NCI-H2227 treated with DMSO at 0.1 percent for 48 hours (cell line): ENCODE measurements at places on chromosomes 7 and 10.

DNA sequence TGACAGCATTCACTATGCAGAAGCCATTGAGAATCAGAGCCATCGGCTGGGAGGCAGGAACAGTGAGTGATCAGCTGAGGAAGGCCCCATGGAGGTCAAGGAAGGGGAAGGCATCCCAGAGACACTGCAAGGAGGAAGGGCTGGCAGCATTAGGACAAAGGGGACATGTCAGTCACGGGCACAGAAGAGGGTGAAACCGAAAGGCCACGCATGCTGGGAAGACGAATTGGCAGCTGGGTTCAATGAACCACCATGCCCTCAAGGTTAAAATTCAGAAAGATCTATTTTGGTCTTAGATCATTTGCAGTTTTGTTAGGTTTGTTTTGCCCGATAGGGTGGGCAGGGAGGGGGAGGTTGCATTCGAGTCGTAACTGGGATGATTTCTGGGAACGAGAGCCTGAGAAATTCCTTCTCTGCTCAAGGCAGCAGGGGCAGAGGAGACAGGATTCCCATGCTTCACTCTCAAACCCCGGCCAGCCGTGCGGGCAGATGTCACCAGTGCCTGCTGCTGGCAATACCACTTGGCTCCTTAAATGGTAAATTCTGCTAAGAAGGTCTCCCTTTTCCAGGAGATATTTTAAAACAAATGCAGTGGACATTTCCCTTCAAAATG, 57.7 kb downstream of the ASB13 start:
- no peak for DNase-seq

GRCh38 chr7:32680259-32681173, 185.2 kb downstream of the AVL9 start:
- no peak for DNase-seq

DNA sequence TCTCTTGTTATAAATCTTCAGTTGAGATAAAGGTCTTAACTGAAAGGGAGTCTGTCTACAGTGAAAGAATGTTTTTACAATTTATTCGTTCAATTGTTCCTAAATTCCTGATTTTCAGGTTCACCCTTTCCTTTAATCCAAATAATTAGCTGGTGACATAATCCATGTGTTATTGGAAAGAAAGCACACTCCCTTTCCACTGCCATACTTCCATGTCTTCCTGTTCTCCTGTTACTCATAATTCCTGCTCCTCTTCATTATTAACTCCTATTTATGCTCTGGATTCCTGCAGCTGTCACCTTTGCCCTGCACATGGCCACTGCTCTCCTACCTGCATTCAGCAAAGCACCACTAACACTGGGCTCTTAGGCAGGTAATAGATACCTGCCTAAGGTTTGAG, 40.0 kb upstream of the FAM3C start:
- no peak for DNase-seq

GRCh38 chr7:129797214-129797789, 155.5 kb downstream of the UBE2H start:
- DNase-seq, result no peak

DNA sequence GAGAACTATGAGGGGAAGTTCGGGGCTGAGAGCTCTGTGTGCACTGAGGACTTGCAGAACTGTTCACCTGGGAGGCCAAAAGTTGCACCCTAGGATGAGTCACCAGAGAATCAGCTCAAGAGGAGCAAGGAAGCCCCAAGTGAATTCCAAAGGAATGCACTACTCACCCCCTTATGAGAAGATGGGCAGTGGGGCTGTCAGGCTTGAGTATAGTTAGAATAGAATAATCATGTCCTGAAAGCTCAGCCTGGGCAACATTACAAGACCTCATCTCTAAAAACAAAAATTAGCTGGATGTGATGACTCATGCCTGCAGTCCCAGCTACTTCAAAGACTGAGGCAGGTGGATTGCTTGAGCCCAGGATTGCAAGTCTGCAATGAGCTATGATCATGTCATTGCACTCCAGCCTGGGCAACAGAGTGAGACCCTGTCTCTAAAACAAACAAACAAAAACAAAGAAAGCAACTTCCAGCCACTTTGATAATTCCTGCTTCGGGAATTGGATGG, 30.0 kb downstream of the MAP3K8 start:
- DNase-seq, result no peak

DNA sequence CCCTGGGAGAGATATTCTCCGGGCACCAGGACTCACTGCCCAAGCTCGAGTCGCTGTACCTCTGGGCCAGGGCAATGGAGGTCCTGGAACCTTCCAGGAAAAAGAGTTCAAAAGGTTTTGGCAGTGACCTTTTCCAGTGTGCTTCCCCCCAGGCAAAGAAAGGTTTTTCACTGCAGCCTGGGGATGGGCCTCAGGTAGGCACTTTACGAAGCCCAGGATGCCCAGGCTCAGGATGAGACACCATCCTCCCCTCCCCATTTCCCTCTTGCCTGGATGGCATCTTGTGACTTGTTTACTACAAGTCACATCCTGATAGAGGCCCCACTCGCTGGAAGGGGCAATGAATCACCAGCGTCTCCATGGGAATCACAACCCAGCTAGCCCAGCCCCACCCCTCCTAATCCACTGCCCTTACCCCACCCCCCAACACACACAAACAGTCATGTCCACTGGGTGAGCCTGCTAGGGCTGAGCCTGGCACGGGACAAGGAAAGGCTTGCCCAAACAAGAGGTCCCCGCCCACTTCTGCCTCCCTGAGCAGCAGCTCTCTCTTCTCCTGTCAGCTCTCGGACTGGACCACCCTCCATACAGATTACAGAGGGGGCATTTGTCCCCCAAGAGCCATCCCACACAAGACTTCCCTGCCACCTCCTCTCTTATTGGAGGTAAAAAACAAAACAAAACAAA, 93.8 kb upstream of the SMNDC1 start:
- DNase-seq, result no peak

DNA sequence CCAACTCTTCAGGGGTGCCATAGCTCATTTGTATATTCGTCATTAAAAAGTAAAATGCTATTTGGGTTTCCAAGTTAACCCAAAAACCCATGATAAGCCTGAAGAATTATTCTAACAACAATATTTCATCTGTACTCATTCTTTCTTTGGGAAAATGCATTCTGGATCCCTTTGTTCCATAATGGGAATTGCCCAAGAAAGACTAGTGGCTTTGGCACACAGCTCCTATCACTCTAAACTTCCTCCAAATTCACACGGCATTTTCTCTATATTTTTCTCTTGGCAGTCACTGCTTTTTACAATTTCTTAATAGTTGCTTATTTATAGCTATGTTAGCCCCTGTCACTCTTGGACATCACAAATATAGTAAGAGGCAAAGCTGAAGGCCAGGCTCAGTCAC, 29.1 kb downstream of the CHCHD3 start:
- no peak for DNase-seq

DNA sequence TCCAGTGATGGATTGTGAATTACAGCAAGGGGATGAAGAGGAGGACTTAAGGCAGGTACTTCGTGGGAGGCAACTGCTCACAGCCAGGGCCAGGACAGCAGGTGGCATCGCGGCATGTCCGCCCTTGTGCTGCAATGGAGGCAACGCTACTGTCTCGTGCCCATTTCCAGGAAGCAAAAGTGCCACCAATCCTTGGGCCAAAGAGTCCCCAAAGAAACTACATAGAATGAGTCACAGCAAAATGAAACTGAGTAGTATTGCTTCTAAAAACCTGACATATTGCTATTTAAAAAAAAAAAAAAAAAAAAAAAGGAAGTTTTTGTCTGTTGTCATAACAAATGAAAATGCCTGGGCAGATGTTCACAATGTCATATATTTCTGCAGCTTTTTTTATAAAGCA, 46.6 kb downstream of the RSU1 start:
- DNase-seq, result no peak

DNA sequence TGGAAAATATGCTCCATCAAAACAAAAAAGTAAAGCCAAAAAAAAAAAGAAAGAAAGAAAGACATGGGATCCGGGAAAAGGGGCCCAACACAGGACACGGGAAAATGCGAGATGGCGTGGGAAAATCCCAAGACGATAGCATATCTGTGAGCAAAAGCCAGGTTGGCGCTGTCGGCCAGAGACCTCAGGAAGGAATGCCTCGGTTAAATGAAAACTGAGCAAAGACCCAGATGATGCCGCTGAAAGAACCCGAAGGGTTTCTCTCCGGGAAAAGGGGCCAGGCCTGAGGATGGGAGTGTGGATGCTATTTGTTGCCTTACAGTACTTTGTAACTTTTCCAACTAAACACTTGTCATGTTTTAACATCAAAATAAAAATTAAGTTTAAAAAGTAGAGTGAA, 49.5 kb upstream of the PPP2R2D start:
- DNase-seq, result no peak

GRCh38 chr10:33114451-33114952, 156.5 kb upstream of the ITGB1 start:
- DNase-seq, result no peak

- DNase-seq, result no peak
Observed at GRCh38 chr7:29309041-29309854, 114.7 kb downstream of the CHN2 start.

DNA sequence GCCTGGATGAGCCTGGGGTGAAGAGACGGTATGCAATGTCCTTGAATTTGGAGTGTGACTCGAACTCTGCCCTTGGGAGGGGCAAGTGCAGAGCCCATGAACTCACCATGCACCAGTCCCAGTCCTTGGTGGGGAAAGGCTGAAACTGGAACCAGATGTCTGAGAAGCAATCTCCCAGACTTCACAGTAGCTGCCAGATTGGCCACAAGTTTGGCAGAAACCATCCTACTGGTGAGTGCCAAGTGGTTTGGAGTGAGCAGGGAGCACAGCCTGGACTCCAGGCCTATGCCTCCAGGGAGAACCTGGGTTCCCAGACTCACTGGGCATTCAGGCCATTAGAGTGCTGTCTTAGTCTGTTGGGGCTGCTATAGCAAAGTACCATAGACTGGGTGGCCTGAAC, 99.6 kb upstream of the LYZL1 start:
- DNase-seq, result no peak

- DNase-seq, result no peak
Observed at GRCh38 chr10:17624996-17625395, 7.8 kb upstream of the HACD1 start.

- DNase-seq, result no peak
Observed at GRCh38 chr7:282621-283020, 7.3 kb upstream of the FOXL3 start.

DNA sequence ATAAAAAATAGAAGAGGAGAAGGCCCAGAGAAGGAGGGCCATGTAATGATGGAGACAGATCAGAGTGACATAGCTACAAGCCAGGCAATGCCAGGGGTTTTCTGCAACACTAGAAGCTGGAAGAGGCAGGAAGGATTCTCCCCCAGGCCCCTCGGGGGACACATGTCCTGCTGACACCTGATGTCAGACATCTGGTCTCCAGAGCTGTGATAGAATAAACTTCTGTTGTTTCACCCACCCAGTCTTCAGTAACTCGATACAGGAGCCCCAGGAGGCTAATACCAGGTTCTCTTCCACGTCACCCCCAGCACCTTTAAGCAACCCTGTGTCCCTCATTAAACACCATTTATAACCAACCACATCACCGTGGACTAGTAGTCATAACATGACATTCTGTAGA, 94.9 kb downstream of the TMEM130 start:
- DNase-seq, result no peak

DNA sequence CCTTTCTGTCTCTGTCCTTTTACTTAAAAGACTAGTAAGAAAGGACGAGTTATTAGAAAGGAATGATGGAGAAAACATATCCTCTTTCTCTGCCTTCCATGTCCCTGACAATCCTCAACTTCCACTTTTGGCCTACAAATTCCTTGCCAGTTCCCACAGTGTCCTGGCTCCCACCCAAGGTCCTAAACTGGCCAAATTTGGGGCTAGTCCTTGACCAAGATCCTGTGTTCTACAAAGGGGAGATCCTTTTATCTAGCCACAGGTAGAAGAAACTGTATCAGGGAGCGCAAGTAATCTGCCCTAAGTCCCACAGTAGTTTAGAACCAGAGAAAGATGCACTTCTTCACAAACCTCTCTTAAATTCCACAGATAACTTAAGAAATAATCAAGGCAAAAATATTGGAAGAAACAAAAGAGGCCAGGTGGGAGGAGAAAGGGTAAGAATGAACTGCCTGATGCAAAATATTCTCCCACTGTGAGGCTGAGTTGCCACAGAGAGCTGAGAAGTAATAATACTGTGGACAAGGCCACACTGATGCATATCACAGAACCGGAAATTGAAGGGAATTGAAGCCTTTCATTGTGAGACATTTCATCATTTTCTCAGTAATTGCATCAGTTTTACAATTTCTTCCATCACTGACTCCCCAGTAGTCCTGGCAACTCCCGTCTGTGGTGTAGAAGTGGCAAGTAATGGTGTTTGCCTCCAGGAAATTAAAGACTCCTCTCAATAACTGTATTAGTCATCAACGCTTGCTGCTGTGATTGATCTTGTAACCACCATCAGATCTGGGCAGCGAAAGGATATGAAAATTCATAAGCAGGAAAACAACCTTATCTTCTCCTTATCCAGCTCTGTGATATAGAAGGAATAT, 47.2 kb downstream of the DNAJC12 start:
- DNase-seq, result no peak

DNA sequence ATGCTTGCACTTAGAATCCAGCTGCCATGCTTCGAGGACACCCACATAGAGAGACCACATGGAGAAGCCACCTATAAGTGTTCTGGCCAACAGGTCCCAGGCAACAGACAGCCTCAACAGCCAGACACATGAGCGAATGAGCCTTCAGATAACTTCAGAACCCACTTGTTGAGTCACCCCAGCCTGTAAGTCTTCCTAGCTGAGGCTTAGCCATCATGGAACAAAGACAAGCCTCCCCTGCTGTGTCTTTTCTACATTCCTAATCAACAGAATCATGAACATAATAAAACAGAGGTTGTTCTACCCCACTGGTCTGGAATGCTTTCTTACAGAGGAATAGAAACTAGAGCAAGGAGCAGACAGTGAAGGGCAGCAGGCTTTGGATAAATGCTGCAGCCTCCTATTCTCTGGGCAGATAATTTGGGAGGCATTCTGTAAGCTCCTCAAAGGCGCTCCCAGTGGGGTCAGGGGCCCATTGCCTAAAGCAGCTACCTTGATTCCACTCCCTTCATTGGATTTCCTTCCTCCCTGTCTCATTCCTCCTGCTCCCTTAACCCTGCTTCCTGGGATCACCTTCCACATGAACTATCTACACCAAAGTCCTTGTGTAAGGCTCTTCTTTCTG, 4.6 kb downstream of the TLL2 start:
- no peak for DNase-seq

GRCh38 chr10:132702601-132703418, 83.1 kb downstream of the NKX6-2 start:
- no peak for DNase-seq

DNA sequence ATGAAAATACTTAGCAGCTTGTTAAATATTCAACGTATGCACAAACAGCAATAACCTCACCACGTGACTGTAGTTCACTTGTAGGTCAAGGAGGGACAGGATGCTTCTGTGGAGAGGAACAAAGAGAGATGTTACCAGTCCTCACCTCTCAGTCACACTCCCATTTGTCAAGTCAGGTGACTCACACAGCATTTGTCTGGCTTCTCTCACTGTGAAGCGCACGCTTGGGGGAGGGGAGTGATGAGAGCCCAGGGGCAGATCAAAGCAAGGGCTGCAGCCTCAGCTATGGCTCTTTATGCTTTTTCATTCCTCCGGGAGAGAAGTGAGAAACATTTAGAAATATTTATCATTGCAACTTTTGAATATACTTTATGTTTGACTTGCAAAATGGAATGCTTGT, 2.9 kb upstream of the RBM20 start:
- peak; percentile 83 for DNase-seq
